ENCODE measurements at places on chromosomes 7 and 10.

DNA sequence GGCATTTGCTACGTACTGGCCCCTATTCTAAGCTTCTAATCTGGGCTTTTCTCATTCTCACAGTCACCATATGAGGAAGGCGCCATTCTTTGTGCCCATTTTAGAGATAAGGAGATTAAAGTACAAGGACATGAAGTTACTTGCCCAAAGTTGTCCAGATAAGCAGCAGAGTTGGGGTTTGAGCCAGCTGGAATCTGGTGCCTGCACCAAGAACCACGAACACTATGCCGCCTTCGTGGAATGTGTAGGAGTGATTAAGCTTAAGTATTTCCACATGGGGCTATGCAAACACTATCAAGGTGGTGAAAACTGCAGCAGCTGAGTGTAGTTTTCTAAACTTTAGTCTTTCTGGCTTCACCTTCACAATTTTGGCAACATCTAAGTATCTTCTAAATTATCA is 342.7 kb upstream of the ETV1 start:
- DNase-seq: peak; percentile 26

DNA sequence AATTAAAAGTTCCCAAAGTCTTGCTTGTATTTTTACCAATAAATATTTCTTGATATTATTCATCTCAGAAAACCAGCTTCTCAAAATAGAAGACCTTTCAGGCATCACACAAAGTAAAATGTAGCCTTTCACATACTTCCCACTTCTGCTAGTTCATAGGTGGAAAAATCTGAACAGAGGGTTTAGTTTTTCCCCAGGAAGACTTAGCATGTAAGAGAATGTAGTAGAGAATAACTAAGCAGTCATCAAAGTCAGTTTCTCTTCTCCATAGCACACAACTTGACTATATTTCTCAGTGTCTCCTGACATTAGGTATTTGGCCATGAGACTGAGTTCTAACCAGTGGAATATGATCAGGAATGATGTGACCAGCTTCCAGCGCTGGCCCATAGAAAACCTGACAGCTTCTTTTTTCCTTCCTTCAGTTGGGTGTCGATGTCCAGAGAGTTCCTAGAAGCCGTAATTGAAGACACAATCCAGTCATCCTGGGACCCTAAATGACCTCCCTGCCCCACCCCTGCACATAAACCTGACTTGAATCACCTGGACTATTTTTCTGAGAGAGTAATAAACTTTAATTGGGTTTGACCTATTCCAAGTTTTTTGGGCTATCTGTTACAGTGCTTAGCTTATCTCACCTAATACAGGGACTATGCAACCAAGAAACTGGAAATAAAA is 67.5 kb upstream of the WNT16 start:
- DNase-seq: no peak

GRCh38 chr10:103687172-103687571 is 168.2 kb downstream of the SH3PXD2A start:
- no peak for DNase-seq

- no peak for DNase-seq
These were observed 639.4 kb downstream of the ACTR3B start for GRCh38 chr7:153398789-153399553.

DNA sequence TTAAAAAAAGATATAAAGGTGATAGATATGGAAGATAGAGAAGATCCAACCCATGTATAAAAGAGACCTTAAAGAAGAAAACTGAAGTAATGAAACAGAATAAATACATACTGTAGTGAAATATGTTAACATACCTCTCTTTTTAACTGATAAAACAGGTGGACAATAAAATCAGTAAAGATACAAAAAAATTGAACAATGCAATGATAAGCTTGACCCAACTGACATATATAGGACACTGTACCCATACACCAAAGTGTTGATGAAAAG is 17.4 kb upstream of the PRF1 start:
- no peak for DNase-seq

DNA sequence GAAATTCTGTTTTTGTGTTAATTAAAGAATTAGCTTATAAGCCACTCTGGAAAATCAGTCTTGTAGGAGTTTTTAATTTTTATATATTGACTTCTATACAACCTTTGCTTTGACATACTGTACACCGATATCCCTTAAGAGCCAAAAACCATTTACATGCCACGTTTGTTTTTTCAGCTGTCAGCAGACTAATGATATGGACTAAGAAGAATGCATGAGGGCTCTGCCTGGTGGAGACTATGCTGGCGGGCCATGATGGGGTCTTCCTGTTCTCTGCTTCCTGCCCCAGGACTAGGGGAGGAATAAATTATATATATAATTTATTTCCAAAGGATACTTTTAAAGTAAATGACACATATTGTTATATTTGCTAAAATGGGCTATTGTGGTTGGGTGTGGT is 96.3 kb downstream of the CDK14 start:
- DNase-seq: no peak

DNA sequence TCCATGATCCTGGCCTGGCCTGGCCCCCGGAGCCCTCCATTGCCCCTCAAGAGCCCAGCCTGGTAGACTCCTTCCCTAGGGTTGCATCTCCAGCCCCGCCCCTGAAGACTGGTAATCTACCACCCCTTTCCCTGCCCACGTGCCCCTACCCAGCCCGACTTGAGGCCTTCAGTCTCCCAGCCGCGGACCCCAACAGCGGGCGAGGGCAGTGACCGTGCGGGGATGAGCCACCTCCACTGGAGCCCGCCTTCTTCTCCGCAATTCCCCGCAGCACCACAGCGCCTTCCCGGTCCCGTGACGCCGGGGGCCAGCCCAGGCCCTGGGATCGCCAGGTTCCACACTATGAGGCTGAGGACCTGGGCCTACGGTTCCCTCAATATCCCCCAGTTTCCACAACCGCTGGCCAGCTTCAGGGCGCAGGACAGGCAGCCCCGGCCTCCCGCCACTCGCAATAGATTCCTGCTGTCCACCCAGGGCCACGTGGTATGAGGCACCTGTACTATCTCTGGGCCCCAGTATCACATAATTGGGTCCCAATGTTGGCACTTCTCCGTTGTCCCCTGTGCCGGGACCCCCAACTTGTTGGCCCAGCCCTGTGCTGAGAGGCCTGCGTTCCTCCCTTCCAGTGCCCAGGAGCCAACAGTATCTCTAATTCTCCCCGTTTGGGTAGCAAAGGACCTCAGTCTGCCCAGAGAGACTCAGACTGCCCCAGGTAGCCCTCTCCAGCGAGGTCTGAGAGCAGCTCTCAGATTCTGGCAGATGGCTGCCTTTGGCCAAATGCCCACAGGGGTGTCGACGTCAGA is 1.1 kb upstream of the GPRIN2 start:
- peak; percentile 27 for DNase-seq

GRCh38 chr10:67327626-67328535 is 368.1 kb downstream of the CTNNA3 start:
- DNase-seq: no peak

GRCh38 chr10:50420196-50420595 is 168.9 kb upstream of the ASAH2 start:
- peak; percentile 63 for DNase-seq

DNA sequence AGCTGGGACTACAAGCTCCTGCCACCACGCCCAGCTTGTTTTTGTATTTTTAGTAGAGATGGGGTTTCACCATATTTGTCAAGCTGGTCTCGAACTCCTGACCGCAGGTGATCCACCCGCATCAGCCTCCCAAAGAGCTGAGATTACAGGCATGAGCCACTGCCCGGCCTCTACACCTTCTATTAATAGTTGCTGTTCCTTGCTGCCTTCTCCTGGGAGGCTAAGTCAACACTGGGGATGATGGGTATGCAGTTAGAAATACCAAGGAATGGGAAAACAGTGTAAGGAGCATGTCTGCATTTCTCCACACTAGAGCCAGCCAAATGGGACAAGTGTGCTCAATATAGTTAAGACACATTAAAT is 97.3 kb upstream of the PDLIM1 start:
- no peak for DNase-seq

GRCh38 chr10:75035975-75036708 is 75.3 kb upstream of the SAMD8 start:
- no peak for DNase-seq
